Stimulated activated CD4-positive, alpha-beta T cell treated with anti-CD3 and anti-CD28 coated beads, Interleukin-1b, Interleukin-23, amount 100 ng/mL, for 1 hour (primary cell): ENCODE measurements at places on chromosomes 1 and 21.

GRCh38 chr1:85319931-85320330 lies 43.5 kb upstream of the BCL10 start:
- no peak for DNase-seq

- DNase-seq = no peak
Observed at GRCh38 chr1:178039891-178040290, 54.0 kb upstream of the RASAL2 start.

DNA sequence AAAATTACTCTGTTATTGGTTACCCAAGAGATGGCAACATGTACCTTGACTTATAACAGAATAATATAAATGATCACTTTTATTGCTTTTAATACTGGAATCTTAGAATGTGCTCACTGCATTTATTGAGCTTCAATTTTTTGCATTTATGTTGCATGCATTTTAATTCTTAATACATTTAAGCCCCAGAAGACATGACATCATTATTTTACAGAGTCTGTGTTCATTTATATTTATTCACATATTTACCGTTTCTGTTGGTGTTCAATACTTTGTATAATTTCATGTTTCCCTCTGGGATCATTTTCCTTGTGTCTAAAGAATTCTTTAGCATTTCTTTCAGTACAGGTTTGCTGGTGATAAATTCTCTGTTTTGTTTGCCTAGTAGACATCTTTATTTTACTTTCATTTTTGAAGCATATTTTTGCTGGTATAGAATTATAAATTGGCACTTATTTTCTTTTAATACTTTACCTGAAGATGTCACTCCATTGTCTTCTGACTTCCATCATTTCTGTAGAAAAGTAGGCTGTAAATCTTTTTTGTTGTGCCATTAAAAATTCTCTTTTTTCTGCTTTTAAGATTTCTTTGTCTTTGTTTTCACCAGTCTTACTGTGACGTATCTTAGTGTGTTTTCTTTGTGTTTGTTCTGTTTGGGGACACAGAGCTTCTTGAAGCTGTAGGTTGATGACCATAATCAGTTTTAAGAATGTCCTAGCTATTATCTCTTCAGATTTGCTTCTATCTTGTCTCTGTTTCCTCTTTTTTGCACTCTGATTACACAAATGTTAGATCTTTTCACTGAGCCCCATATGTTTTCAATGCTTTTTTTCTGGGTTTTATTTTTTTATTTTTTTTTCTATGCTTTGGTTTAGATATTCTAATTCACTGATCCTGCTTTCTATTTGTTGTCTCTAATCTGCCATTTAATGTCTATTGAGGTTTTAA lies 26.9 kb downstream of the DISP3 start:
- DNase-seq = no peak

DNA sequence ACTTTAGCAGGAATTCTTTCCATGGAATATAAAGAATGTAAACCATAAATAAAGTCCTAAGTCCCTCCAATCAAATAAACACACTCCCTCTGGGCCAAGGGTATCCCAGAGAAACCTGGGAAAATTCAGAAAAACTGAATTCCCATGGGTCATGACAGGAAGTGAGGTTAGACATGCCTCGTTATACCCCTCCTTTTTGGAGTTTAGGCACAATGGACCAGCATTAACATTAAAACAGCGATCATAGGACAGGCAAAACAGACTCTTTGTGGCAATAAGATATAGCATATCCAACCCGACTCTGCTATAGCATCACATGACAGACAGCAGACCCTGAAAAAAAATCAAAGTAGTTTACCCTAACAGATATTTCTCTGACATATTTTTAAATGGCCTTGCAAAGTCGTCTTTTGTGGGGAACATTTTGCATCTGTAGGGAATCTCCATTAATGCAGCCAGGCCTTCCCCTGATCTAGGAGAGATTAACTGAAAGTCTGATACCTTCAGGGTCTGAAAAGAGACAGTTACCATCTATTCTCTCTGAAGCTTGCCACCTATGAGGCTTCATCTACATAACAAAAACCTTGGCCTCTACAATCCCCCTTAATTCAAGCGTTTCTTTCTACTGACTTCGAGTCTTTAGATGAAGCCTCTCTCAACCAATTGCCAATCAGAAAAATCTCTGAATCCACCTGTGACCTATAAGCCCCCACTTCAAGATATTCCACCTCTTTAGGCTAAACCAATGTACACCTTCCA lies 143.0 kb upstream of the KCNK1 start:
- no peak for DNase-seq

DNA sequence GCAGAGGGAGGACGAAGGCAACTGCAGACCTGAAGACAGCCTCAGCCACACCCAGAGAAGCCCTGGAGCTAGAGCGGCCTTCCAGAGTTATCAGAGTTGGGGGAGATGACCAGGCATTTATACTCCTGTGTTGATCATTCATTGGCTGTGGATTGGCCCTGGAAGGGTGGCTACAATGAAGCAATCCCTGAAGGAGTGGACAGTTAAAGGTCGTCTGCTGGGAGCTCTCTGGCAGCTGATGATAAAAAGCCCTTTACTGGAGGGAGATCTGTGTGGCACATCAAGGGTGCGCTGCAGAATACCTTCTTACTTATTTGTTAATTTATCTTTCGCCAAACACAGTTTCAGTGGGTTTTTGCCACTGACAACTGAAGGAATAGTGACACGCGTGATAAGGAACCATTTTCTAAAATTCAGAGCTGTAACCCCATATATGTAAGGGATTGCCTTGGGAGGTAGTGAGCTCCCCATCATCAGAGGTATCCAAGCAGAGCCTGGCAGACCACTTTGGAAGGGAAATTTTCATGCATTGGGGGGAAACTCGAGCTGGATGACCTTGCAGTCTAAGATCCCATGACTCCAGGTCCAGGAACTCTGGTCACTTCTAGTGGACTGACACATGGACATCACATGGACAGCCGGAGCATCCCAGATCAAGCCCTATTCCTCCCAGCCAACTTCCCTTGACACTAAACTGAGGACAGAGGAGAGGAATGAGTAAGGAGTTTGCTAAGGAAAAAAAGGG lies 126.4 kb upstream of the GADD45A start:
- DNase-seq = no peak

DNA sequence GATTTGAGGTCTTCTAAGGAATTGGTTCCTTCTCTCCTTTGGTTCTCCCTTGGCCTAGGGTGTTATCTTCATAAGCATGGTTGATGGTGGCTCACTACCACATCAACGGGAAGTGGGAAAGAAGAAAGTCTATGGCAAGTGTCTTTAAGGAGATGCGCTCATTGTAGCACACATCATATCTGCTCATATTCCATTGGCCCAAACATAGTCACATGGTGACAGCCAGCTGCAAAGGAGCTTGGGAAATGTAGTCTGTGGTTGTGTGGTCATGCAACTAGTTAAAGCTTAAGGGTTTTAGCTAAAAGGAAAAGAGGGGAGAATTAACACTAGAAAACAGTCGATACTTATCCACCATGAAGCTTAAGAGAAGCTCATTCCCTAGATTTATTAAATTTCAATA lies 11.4 kb upstream of the MRPS6 start:
- no peak for DNase-seq

DNA sequence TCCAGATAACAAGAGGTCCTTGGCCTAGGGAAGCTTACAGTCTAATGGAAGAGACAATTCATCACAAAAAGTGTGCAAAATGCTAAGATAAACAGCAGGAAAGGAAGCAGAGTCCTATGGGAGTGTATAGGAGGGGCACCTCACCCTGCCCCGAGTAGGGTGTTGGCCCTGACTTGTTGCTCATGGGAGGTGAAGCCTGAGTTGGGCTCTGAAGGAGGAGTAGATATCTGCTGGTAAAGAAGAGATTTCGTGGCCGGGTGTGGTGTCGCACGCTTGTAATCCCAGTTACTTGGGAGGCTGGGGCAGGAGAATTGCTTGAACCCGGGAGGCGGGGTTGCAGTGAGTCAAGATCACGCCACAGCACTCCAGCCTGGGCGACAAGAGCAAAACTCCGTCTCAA lies 18.6 kb upstream of the GPR37L1 start:
- DNase-seq = no peak

DNA sequence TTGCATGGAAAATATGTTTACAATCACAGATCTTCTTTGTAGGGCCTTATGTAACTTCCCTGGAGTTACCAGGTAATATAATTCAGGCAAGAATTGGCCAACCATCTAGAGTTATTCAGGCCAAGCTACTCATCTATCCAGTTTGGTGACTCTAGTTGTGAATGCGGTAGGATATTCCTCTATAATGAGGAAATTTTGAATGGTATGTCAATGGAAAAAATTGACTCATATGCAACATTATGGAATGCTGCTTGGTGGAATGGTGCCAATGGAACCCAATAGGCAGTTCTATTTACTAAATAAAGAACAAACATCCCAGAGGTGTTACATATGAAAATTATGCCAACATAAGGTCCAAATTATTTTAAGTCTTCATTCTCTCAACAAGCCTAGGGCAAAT lies 5.6 kb upstream of the TNFSF18 start:
- no peak for DNase-seq

GRCh38 chr1:40648928-40649591 lies 16.4 kb downstream of the RIMS3 start:
- no peak for DNase-seq

DNA sequence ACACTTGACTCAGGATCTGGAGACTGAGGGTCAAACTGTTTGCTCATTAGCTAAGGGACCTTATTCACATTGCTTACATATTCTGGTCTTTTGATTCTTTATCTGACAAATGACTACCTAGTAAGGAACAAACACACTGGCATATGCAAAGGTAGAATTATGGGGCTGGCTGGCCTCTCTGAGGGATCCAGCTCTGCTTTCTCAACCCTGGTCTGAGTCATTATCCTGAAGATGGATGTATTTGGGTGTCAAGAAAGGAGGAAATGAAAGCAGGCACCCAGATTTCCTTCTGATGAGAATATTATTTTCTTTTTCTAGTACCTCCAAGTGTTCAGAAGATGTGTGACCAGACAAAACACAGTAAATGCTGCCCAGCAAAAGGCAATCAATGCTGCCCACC lies 6.0 kb downstream of the SMCP start:
- DNase-seq = no peak

- DNase-seq = no peak
Observed at GRCh38 chr1:152348447-152348846, 11.4 kb downstream of the FLG2 start.

DNA sequence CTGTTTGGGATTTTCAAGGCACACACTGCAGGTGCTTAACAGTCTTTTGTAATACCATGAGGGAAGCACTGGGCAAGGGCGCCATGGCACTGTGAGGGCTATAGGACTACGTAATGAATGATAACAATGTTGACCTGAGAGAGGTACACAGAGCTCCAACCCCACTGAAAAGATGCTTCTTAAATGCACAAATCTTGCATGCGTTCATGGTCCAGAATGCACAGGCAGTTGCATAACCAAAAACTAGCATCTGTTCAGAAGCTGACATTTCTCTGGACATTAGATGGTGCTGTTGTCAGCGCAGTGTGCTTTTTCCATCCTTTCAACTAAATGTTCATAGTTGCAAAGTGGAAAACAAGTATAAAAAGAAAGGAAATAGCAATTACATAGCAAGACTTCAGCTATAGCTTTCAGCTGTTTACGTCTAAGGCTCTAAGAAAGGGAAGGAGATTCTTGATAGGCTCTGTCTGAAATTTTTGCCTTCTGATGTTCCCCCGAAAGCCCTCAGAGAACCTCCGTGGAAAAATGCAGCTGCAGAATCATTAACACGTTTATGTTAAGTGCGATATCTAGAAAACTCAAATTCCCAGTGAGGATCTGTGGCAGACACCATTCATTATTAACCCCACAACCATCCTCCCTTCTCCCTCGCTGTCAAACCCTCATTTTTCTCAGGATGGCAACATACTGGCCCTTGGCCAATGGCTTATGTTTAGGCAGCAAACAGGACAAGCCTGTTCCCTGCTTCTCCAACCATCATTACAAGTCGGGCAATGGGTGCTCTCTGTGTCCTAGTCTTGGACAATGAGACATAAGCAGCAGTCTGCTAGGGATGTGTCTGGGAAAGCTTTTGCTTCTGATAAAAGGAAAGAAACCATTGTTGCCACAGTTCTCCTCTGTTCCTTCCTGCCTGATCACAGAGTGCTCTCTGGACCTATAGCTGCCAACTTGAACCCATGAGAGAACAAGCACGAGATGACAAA lies 8.2 kb upstream of the TARBP1 start:
- no peak for DNase-seq

DNA sequence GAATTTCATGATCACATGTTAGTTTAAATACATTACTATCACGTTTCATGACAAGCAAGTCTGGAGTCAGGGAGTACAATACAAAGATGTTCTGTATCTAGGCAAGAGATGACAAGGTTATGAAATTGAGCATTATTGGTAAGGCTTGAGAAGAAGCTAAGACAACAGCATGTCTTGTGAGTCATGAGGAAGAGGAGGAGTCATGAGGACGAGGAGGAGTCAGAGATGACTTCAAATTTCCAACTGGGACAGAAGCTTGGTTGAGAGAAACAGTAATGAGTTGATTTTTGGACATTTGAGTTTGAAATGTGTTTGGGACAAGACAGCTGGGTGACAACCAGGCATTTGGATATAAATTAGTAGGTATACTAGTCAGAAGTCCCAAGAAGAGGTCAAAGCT lies 4.3 kb upstream of the UBE2U start:
- no peak for DNase-seq

DNA sequence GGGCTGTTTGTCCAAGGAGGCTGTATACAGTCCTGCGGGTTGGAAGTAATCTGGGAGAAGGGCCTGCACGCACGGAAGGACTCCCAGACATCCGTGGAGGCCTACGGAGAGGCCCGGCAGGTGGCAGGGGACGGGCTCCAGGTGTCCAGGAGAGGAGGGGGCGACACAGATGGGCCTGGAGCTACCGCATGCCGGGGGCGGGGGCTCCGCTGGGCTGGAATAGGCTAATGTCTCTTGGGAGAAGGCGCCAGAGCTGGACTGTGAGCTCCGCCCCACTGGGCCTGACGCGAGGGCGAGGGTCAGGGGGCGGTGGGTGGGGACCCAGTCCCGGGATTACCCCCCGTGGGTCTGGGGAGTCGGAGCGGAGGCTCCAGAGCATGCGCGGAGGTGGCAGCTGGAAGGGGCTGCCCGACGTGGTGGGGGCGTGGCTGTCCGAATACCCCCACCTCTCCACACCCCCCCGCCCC lies 659 bp downstream of the AGO1 start:
- DNase-seq = no peak

GRCh38 chr1:248886237-248886895 lies 19.7 kb upstream of the PGBD2 start:
- no peak for DNase-seq

GRCh38 chr1:22528451-22528850 lies 34.8 kb upstream of the EPHA8 start:
- no peak for DNase-seq

- no peak for DNase-seq
Observed at GRCh38 chr1:245084551-245084950, 70.2 kb upstream of the KIF26B start.

DNA sequence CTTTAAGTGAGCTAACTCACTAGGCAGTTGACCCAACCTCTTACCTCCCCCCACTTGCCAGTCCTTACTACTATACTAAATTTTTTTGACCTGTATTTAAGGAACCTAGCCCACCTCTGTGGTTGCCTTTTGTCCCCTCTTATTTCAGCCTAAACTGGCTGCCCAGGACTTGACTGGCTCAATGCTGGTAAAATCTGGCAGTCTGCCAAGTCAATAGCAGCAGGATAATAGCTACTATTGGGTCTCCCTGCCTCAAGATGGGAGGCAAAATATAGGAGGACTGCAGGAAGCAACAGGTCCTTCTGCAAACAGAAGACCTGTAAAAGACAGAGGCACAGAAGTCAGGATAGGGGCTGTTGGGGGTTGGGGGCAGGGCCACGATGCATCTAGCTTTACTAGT lies 144.2 kb upstream of the POGK start:
- DNase-seq = no peak
